Lower leg skin (tissue), 4 donors: ENCODE measurements at places on chromosomes 11 and 22.
A peak's percentile ranks its signal among the peaks of the same experiment; 100 is the strongest.

DNA sequence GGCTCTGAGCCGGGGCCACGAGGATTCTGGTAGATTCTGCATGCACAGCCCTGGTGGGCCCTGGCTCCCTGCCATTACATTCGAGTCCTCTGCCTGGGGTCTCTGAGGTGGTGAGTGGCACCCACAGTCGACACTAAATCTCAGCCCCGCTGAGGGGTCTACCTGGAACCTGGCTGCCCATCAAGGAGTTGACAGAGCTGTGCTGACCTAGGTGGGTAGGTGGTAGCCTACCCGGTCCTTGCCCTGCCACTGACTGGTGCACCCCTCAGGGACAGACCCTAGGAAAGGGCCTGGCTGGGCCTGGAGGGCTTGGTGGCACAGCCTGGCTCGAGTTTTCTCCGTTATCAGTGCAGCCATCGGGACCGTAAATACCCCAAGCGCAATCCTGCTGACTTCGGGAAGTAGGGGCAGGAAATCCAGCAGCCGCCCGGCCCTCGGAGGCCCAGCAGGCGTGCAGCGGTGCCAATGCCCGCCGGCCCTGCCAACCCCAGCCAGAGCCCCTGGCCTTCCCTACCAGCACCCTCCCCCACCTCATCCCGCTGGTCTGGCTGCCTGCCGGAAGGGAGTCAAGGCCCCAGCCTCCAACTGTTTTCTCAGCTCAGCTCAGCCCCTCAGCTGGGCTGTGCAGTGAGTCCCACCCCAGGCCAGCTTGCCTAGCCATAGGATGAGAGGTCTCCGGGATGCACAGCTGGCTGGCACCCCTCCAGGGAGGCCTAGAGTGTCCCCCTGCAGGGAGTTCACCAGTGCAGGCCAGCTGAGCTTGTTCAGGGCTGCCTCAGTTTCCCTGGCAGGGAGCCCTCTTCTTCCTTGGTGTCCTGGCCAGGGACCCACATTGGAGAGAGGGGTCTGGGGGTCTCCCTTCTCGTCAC is 80.4 kb upstream of the KCNQ1OT1 start:
- DNase-seq, result peak; percentile 14

DNA sequence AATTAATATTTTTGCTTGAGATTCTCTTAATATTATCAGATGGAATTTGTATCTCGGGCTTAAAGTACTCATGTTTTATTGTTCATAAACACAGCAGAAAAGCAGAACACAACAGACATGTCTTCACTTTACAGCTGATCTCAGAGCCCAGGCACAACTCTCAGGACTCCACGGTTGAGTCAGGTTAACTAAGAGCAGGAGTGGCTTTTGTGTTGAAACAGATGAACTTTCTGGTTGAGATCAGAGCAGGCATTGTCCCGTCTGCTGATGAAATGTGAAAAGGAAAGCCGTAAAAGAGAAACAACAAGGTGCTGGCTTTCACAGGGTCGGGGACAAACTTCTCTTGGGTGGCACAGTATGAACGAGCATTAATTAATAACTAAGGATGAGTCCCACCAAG is 49.0 kb downstream of the JHY start:
- DNase-seq, result no peak

DNA sequence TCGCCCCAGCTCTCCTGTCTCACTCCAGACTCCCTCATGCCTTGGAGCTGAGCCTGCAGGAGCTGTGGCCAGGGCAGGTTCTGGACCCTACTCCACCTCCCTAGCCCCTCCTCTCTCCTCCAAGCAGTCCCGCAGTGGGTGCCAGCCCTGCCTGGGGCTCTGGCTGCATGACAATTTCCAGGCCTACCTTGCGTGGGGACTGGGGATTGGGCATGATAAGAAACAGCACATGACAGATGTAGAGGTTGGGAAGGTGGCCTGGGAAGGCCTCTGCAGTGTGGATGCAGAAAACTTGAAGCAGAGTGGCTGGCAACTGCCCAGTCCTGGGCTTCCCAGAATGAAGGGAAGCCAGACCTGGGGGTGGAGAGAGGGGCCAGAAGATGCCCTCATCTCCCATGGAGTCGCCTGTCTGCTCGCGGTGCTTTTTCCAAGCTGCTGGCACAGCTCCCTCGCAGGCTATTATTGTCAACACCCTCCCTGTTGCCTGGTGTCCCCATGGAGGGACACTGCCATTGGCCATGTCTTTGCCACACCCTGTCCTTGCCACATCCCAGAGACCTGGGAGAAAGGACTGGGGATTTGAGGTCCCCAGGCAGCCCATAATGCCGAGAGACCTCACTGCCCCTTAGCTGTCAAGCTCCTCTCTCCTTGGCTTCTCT is 48.9 kb upstream of the CDON start:
- DNase-seq, result no peak

DNA sequence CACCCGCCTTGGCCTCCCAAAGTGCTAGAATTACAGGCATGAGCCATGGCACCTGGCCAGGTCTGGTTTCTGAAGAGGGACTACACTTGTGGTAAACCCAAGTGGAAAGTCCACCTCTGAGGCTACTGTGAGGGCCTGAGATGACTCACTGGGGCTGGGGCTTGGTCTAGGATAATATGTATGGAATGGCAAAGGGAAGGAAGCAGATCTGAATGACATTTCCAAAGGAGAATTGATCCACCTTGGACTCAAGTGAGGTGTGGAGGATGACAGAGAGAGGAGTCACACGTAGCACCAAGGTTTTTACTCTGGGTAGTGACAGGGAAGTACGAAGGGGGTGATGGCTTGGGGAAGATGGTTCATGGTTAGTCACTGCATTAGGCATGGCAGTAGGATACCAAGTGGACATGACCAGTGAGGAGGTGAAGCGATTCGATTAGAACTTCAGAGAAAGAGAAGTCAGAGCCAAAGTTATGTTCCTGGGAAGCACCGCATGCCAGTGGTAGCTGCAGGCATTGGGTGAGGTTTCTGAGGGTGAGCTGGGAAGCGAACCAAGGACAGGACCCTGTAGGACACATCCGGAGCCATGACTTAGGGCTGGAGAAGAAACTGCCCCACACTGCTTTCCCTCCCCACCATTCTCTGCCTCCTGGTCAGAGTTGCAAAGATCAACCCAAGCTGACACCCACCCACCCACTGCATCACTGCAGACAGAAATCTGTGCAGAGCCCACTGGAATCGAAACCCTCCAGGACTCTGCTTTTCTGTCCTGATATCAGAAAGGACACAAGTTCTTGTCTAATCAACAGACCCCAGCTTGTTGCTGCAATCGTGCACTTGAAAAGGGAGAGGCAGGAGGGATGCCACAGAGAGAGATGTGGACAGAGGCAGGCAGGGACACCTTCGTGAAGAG is 13.0 kb upstream of the BCL9L start:
- no peak for DNase-seq

DNA sequence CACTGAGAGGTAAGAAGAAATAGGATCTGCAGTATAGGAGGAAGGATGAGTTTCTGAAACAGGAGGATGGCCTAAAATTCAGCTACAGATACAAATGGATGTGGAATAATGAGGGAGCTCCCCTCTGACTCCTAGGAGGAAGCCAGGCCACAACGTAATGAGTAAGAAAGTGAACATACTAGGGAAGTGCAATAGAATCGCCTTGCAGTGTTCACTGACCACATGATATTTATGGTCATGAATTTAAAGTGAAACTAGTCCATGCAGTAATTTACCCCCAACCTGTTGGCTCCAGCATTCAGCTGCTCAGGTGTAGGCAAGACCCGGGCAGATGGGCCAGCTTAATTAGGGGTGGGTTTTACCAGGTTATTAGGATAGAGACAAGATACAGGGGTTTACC is 101.7 kb downstream of the DEUP1 start:
- DNase-seq, result no peak

DNA sequence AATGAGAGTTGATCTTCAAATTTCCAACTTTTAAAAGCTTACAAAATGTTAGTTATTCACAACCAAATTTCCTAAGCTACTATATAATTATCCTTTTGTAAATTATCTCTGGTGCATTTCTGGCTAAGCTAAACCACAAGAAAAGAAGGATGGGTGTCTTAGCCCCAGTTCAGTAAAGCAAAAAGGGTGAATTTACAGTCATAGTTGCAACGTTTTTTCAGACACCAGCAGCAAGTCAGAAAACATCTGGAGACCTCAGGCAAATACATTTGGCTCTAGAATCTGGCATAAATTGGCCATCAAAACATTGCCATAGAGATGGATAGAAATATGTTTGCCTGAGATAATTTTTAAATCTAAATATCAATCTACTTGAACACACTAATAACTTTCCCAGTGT is 257.0 kb downstream of the GUCY1A2 start:
- no peak for DNase-seq

- no peak for DNase-seq
Measured at GRCh38 chr22:40665312-40665711, 14.0 kb upstream of the MCHR1 start.
